ENCODE measurements at places on chromosomes 3 and 15.

- no peak for DNase-seq
Observed at GRCh38 chr3:40019376-40019775, 210.0 kb downstream of the MYRIP start.

DNA sequence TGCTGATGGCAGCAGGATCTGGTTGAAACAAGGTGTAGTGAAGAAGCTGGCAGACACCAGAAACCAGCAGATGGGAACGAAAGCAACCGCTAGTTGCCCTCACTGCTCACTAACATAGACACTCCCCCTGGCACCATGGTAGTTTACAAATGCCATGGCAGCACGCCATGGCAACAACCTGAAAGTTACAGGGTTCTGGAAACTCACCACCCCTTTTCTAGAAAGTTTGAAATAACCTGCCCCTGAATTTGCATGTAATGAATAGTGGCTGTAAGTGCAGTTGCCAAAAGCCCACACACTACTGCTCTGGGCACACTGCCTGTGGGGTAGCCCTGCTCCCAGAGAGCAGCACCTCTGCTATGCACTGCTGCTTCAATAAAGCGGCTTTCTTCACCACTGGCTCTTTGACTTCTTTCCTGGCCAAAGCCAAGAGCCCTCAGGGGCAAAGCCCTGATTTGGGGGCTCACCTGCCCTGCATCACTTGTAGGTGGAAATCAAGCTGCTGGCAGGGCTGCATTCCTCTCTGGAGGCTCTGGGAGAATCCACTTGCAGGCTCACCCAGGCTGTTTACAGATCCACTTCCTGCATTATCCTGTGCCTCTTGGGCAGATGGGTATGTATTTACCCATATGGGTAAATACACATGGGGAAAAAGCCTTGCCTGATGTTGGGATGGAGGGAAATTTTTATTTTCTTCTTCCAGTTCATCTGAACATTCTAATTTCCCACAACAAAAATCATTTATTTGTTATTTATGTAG is 2.0 kb upstream of the GP9 start:
- DNase-seq = peak; percentile 53

- DNase-seq = no peak
Observed at GRCh38 chr3:58371754-58372153, 39.1 kb downstream of the PXK start.

- DNase-seq = no peak
Observed at GRCh38 chr3:82891028-82891427, 1129.6 kb upstream of the GBE1 start.

DNA sequence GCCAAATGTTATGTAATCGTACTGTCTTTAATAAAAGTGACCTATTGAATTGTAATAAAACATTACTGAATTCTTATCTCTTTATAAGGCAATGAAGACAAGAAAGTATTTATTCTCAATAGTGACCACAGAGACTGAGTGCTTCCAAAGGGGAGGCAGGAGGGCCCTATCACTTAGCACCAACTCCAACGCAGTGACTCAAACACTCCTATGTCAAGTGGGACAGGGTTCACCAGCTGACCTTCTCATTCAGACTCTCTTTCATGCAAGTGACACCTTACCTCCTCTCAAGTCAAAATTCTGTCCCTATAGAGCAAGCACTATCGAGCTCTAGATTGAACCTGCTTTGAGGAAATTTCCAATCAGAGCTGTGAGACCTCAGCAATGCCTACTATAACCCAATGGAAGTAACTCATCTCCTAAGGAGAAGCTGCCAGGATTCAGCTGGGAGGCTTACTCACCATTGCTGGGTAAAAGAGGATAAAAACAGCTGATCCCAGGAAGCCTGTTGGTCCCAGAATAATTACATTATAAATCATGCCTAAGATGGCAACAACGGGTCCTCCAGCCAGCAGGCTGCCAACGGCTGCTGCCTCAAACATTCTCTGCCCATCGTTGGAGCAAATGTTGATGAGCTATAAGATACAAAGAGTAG is 35.6 kb downstream of the ABCC5 start:
- no peak for DNase-seq

DNA sequence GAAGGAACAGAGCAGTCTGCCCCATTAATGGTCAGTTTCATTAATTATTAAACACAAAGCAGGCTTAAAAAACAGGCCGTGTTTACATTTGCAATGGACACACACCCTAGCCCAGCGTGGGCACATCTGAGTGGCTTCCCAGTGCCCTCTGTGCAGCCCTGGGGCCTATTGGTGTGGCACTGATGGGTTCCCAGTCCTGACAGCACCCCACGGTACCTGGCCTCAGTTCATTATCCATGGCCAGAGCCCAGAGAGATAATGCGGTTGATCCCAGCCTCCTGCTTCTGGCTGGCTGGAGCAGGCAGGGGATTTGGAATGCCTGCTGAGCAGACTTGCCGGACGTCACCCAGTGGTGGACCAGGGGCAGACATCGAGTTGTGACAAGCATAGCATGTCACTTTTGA is 110.5 kb upstream of the ABHD17C start:
- DNase-seq = no peak

GRCh38 chr3:64715211-64715982 is 27.6 kb upstream of the ADAMTS9 start:
- DNase-seq = no peak

GRCh38 chr3:128217702-128218547 is 64.6 kb downstream of the EEFSEC start:
- no peak for DNase-seq

GRCh38 chr3:46998121-46998851 is 18.8 kb downstream of the NBEAL2 start:
- peak; percentile 61 for DNase-seq

- no peak for DNase-seq
Observed at GRCh38 chr3:66199089-66199473, 21.7 kb upstream of the SLC25A26 start.

- no peak for DNase-seq
Observed at GRCh38 chr3:196603683-196604082, 35.2 kb downstream of the FBXO45 start.

- DNase-seq = no peak
Observed at GRCh38 chr3:178558637-178559036, 22.4 kb downstream of the KCNMB2 start.

DNA sequence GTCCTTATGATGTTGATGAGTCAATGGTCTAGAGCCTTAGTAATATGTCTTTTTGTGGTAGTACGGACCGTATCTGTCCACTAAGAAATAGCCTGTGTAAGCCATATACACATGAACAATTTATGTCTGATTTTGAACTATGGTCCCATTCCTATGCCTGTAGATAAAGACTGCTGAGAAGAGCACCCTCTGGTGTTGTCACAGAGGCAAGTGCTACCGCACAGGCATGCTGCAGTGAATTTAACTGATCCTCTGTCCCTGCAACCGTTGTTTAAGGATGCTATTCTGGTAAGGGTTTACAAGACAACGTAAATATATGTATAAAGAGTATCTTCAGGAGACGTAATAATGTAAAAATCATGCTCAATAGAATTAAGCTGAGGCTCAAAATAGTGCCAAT is 170.7 kb downstream of the UBE3A start:
- no peak for DNase-seq

DNA sequence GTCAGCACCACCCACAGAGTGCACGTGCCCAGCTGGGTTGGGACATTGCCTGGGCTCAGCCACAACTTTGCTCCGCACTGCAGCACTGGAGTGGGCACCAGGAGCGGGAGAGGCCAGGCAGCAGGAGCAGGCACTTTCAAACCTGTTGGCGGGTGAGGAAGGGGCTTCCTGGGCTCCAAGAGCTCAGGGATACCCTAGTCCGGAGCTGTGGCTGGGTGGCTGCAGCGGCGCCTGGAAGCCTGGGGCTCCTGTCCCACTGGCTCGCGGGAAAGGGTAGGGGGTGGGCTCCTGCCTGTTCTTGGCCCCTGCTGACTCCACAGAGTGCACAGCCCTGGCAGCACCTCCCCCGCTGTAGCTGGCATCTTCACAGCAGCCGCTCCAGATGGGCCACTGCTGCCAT is 417.6 kb upstream of the RGMA start:
- DNase-seq = no peak

- no peak for DNase-seq
Observed at GRCh38 chr3:10570196-10570946, 65.0 kb upstream of the ATP2B2 start.

GRCh38 chr3:151165226-151165625 is 37.8 kb downstream of the GPR171 start:
- no peak for DNase-seq

- DNase-seq = no peak
Observed at GRCh38 chr15:53549697-53550305, 209.7 kb downstream of the WDR72 start.

DNA sequence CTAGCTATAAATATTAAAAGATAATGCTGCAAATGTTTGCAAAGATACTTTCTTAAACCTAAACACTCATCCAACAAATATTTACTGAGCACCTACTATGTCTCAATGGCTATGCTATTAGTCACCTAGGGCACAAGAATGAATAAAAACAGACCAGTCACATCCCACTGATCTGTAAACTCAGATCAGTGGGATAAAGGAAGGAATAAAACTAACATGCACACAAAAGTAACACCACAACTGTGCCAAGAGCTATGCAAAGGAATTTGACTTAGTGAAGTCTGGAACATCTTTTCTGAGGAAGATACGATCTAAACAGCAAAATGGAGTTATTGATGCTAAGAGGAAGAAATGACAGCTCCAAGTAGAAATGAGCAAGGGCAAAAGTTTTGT is 56.6 kb downstream of the CBLB start:
- no peak for DNase-seq

GRCh38 chr3:60584250-60584649 is 667.0 kb downstream of the FHIT start:
- DNase-seq = no peak

- DNase-seq = no peak
Observed at GRCh38 chr3:190615060-190615384, 101.1 kb downstream of the IL1RAP start.

DNA sequence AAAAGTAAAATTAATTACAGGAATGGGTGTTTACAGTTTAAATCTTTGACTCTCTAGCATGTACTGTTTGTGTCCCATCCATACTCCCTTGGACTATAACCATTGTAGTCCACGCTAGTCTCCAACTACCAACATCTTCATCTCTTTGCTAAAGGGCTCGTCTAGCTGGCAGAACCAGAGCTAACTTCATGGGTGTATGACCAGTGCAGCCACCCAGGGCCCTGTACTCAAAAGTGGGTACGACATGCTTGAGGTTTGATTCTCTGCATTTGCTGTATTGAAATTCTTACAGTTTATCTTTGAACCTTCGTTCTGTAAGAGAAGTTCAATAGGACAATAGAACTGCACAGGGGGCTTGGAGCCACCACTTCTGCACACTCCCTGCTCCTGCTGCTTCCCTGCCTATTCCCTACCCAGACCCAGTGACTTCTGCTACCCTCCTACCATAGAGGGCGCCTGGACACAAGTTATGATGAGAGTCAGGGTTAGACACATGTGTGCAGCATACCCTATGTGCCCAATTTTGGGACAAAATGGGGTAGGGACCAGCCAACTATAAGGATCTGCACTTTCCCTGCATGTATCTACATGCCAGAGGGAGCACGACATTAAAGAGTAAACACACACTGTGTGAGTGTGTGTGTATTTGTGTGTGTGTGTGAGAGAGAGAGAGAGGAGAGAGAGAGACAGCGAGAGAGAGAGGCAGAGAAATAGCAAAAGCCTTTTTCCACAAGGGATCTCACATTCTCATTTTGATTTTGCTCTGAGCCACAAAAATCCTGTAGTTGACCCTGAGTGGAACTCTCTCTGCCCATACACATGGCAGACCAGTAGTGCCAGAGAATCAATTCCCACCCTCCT is 59.0 kb upstream of the NECTIN3 start:
- no peak for DNase-seq

All from femur (tissue), 1 donor.